ENCODE measurements at places on chromosomes 11 and 22.
A peak's percentile ranks its signal among the peaks of the same experiment; 100 is the strongest.

DNA sequence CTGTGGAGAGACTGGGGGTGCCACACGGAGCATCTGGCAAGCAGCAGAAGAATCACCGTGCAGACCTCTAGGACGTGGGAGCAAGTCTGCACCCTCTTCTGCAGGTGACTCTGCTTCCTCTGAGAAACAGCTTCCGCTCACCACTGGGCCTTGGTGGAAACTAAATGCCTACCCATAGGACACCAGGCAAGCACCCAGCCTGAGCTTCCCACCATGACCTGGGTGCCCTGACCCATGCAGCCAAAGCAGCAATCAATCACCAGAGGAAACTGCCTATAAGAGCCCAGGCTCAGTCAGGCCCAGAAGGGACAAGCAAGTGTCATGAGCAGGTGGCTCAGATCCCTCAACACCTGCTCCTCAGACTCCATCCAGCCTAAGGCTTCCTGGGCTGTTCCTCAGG is 63.4 kb downstream of the IGLL5 start:
- DNase-seq, result no peak

DNA sequence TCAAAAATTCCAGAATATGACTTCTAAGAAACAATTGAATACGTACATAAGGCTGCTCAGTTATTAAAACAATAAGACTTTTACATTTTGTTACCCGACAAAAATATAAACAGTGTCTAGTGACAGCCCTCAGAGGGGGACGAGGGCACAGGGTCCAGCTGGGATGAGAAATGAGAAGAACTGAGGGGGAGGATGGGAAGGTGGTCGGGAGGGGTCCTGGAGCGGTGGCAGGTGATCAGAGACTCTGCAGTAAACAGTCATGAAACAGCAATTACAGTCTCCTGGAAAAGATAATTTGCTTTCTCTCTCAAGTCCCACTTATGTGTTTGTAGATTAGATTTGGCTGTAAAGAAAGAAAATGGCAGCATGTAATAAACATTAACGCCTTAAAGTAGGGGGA is 56.0 kb downstream of the PACSIN2 start:
- DNase-seq, result no peak

- no peak for DNase-seq
Observed at GRCh38 chr11:9821008-9821752, 157.3 kb downstream of the SWAP70 start.

DNA sequence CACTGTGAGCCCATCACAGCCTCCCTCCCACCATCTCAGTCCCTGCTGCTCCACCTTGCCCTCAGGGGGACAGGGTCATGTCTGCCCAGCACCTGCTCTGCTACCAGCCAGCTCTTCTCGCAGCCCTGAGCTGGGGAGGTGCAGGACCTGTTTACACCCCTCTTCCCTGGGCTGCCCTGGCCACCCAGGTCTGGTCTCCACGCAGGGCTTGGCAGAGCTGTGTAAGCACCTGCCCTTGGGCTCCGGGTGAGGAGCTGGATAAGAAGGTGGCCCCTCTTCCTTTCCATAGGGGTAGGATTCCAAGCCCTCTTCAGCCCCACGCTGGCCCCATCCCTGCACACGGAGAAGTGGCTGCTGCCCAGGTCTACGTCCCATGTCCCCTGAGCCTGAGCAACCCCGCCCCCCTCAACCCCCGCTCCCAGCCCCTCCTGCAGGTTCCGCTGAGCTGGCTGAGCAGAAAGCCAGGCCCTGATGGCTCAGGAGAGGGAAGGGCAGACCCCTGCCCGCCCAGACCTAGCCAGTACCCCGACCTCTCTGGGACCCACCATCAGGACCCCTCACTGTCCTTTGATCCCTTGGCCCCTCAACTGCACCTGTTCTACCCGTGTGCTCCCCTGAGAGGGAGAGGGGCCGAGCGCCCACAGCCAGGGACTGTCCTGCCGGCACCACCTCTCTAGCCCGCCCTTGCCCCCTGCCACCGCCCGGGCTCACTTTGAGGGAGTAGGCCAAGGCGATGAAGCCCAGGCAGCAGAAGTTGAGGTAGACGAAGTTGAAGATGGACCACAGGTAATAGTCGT is 3.2 kb downstream of the IFITM10 start:
- no peak for DNase-seq

- no peak for DNase-seq
Observed at GRCh38 chr11:74102321-74102720, 68.5 kb downstream of the C2CD3 start.

DNA sequence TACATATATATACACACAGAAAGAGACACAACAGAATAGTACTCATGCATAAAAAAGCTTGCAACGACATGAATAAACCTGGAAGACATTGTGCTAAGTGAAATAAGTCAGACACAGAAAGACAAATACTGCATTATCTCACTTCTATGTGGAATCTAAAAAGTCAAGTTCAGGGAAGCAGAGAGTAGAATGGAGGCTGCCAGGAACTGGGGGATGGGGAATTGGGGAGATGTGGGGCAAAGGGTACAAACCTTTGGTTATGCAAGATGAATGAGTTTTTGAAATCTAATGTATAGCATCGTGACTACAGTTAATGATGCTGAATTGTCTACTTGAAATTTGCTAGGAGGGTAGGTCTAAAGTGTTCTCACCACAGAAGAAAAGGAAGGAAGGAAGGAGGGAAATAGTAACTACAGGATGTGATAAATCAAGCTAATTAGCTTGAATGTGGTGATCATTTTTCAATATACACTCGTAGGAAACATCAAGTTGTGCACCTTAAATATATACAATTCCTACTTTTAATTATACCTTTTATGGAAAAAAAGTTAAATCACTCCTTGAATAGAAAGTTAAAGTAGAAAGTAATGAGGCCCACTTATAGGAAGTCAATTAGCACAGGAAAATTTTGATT is 33.8 kb downstream of the MMP13 start:
- DNase-seq, result no peak

GRCh38 chr22:38866024-38866398 is 6.0 kb downstream of the CBX6 start:
- DNase-seq, result no peak

GRCh38 chr11:17257196-17257595 is 19.3 kb upstream of the NUCB2 start:
- no peak for DNase-seq

- no peak for DNase-seq
Observed at GRCh38 chr11:45906965-45907611, at the start of gene FREY1. Gene FREY1, minus strand, starts transcription at chr11:45907271. Its CDS starts 26 bp downstream, at chr11:45907245.

GRCh38 chr22:47213571-47214230 is 451.3 kb downstream of the TBC1D22A start:
- DNase-seq, result peak; percentile 41

GRCh38 chr11:80350541-80350940 is 909.7 kb upstream of the TENM4 start:
- no peak for DNase-seq

DNA sequence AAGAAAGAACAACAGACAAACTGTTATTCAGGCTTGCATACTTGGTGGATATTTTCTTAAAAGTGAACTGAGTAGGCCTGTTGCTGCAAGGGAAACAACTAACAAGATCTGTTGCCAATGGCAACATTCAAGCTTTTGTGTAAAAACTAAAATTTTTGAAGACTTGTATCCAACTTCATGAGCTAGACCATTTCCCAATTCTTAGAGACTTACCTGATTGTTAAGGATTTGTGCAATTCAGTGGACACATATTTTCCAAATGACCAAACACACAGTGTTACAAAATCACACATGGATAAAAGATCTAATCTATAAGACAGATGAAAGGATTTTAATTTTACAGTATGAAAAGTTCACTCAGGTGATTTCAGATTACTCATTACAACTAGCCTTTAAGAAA is 564.1 kb downstream of the CNTN5 start:
- no peak for DNase-seq

DNA sequence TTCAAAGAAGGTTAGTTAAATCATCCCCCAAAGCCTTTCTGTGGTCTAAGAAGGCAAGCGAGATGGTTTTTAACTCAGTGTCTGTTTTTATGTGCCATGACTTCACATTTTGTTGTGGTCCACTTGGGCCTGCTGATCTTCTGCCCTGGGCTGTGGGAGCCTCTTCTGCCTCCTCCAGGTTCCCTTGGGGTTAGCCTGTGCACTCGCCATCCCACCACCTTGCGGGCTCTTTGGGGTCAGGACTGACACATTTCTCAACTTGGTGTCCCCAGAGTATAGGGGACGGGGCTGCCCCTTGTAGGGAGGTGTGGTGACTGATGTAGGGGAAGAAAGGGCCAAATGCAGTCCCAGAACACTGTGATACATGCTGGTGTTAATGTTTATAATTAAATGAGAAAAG is 207.0 kb downstream of the TBC1D22A start:
- DNase-seq, result no peak

DNA sequence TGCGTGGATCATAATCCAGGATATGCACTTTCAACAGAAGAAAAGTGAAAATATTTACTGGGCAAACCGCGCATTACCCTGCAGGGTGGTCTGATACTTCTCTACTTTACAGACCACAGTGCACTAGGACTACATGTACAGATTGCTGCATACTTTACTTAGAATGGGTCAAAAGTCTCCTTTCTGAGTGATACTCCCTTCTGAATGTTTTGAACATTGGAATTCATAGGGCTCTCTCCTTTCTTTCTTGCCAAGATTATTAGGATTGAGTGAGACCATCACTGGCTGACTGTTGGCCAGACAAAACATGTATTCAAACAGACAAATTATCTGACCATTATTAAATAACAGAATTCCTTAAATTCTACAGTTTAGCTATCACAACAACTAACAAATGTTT is 6.6 kb upstream of the FIBIN start:
- no peak for DNase-seq

GRCh38 chr11:2240834-2241233 is 29.6 kb downstream of the ASCL2 start:
- no peak for DNase-seq

DNA sequence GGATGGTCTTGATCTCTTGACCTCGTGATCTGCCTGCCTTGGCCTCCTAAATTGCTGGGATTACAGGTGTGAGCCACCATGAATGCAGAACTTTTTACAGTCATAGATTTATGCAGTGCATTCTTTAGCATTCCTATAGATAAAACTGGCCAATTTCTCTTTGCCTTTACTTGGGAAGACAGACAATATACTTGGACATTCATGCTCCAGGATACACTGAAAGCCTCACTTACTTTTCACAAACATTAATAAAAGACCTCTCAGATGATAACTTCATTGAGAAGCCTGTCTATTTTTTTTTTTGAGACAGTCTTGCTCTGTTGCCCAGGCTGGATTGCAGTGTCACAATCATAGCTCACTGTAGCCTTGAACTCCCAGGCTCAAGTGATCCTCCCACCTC is 12.3 kb upstream of the CLTCL1 start:
- no peak for DNase-seq

GRCh38 chr11:287821-288477 is 977 bp upstream of the PGGHG start:
- DNase-seq, result no peak

DNA sequence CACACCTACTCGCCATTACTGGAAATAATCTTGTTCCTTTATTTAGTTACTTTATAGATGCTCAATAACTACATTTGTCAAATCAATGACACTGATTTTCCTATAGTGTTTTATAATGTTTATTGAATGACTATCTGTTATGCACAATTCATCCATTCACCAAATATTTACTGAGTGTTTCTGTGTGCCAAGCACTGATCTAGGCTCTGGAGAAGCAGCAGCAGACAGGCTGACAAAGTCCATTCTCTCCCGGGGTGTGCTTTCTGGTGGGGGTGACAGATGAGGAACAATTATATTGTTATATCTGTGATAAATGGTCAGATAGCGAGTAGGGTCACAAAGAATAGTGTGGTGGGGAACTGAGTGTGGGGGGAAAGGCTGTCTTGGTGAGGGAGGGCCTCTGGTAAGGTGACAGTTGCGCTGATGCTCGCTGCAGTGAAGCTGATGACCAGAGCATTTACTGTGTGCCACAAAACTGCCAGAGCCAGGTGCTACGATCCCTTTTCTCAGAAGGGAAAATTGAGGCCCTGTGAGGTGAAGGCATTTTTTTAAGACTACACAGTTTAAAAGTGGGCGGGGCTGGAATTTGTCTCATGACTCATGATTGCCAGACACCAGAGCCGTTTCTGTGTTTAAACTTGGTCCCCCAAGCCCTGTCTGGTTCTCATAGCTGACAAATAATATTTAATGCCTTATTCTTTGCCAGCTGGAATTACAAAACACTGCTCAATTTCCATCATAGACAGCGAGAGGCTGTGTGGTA is 10.2 kb downstream of the PACS1 start:
- DNase-seq, result no peak

DNA sequence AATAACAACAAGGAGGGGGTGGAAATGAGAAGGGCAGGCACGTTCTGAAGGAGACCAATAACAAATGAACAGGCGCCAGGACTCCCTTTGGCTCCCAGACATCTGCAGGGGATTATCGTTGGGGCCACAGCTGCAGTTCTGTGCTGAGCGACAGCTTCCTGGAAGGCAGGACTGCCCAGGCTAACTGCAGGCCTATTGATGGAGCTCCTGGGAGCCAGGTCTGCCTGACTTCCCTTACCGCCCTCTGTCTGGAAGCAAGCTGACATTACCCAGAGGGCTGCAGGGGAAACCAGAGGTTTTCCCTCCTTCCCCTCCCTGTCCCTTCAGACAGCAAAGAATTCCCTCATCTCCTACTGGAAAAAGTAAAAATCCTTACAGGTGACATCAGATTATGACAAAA is 5.0 kb downstream of the DRD2 start:
- DNase-seq, result no peak

- DNase-seq, result no peak
Observed at GRCh38 chr22:37627121-37627520, 12.3 kb upstream of the SH3BP1 start.

DNA sequence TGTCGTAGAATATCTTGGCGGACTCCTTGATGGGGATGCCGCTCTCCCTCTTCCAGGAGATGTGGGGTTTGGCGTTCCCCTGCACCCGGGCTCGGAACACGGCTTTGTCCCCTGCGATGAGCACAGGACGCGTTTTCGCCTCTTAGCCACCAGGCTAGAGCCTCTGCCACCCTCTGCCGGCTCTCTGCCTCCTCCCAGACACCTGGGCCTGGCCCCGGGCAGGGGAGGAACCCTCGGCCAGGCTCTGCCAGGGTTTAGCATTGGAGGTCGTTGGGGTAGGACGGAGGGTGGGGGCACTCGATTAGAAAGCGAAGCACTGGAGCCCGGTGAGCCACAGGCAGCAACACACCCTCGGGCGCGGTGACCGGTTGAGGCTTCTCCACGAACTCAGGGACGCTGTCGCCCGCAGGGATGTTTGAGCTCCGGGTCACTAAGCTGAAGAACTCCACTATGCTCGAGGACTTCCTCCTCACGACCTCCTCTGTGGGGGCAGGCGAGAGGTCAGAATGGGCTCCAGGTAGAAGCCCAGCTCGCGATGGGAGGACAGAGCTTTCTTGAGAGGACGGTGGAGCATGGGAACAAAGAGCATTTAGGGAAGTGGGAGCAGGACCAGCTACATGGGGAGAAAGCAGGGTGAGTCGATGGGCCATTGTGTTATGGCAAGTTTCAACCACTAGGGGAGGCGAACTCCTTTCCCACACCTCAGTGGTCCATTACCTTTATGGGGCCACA is 4.3 kb downstream of the IGSF22 start:
- DNase-seq, result no peak

DNA sequence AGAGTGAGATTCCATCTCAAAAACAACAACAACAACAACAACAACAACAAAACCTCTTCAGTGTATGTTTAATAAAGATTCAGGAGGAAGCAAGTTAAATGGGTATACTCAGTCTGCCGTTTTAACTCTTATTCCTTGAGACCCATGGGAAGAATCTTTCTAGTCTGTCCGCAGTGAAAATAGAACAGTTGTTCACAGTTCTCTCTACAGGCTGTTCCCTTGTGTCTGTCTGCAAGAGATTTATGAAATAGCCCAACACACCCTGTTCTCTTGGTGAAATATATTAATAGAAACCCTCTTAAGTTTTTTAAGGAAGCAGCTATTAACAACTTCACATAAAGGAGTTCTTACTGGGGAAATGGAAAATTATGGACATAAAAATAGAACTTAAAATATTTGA is 682.2 kb upstream of the RAG2 start:
- no peak for DNase-seq

Measured in Jurkat, Clone E6-1 (cell line).